ENCODE measurements at places on chromosomes 4 and X.
A peak's percentile ranks its signal among the peaks of the same experiment; 100 is the strongest.

- DNase-seq = no peak
Measured at GRCh38 chr4:128793859-128794672, 15.4 kb upstream of the JADE1 start.

DNA sequence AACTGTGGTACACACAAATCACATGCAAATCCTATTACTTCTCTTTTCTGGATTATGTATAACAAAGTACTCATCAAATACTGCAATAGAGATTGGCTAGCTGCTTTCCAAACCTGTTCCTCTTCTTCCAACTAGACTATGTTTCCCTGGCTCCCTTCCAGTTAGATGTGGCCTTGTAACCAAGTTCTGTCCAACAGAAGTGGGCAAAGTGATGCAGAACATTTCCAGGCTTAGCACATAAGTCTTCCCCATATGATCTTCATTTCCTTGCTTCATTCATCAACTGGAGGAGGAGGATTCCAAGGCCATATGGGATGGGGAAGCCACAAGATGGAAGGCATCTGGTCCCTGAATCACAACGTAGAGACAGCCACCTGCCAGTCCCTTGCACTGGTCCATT lies 8.0 kb downstream of the SLC9A7 start:
- no peak for DNase-seq

DNA sequence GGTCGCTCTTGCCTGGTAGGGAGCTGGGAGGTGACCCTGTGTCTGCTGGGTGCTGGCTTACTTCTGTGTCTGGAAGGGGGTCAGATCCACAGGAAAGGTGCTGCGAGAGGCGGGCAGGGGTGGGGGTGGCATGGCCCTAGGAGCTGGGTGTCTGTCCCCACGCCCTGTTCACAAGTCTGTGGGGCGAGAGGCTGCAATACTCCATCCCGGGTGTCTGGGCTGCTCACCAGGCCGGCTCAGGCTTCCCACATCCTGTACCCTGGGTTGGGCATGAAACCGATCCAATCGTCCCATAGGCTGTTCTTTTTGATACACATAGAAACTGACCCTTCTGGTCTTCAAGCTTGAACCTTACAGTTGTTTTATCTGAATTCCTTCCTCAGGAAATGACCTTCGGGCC lies 993 bp upstream of the CTAG2 start:
- DNase-seq = no peak

GRCh38 chrX:148372925-148373324 lies 127.5 kb upstream of the AFF2 start:
- DNase-seq = no peak

- no peak for DNase-seq
Measured at GRCh38 chrX:115322375-115322774, 32.9 kb downstream of the LUZP4 start.

- DNase-seq = no peak
Measured at GRCh38 chr4:2881431-2881830, 37.8 kb downstream of the ADD1 start.

- DNase-seq = no peak
Measured at GRCh38 chr4:89331686-89332544, 24.3 kb upstream of the GPRIN3 start.

GRCh38 chr4:102792361-102792936 lies 31.7 kb upstream of the MANBA start:
- DNase-seq = no peak

- peak; percentile 77 for DNase-seq
Measured at GRCh38 chrX:81195712-81196111, 6.0 kb downstream of the HMGN5 start.

- DNase-seq = no peak
Measured at GRCh38 chr4:48337731-48338130, 3.6 kb upstream of the SLAIN2 start.

- DNase-seq = no peak
Measured at GRCh38 chrX:47844117-47844516, 7.4 kb downstream of the ZNF81 start.

- DNase-seq = no peak
Measured at GRCh38 chrX:96474741-96475125, 209.9 kb upstream of the DIAPH2 start.

DNA sequence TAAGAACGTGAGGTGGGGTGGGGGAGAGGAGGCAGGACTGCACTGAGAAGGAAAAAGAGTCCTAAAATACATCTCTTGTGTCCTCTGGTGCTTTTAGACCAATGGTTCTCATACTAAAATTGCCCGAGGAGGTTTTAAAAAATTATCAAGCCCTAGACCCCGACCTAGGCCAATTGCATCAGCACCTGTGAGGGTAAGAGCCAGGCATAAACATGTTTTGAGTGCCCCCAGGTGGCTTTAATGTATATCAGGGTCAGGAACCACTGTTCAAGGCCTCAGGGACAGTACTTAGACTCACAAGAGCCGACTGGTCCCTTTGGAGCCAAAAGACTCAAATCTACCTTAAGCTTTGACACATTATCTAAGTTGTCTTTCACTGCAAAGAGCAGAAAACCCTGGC lies 37.5 kb upstream of the TMEM150C start:
- DNase-seq = no peak

DNA sequence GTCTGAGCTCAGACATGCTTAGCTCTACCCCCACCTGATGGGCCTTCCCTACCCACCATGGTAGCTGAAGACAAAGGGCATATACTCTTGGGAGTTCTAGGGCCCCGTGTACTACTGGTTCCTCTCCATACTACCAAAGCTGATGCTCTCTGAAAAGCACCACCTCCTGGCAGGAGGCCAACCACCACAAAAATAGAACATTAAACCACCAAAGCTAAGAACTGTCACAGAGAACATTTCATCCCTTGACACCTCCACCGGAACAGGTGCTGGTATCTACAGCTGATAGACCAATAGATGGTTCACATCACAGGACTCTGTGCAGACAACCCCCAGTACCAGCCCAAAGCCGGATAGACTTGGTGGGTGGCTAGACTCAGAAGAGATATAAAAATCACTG lies 13.4 kb downstream of the EDA2R start:
- no peak for DNase-seq

- no peak for DNase-seq
Measured at GRCh38 chr4:121873604-121874003, 3.3 kb upstream of the BBS7 start.

- DNase-seq = no peak
Measured at GRCh38 chrX:137430301-137430700, 135.6 kb upstream of the ZIC3 start.

DNA sequence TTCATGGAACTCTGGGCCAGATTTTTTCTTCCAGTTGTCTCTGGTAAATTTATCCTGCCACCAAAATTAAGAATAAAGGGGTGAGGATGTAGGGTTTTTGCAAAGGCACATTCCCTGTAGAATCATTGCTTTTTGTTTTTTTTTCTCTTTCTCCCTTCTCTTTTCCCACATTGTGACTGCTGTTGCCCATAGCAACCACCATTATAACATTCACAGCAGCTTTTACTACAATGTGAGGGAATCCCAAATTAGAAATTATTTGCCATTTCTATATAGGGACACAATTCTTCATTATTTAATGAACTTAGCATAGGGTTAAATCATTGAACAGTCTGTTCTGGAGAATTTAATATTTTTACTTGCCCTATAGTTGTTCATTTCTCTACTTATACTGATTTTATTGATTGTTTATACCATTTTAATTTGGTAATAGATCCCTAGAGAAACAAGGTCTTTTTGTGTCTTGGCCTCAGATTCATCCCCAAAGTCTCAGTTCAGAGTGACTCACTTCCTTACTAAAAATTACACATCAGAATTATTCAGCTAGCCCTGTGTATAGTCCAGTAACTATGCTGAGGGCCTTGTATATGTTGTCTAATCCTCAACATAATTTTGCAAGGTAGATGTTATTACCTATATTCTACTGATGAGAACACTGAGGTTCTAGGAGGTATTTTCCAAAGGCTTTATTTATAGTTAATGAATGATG lies 80.8 kb upstream of the ANK2 start:
- DNase-seq = peak; percentile 68

DNA sequence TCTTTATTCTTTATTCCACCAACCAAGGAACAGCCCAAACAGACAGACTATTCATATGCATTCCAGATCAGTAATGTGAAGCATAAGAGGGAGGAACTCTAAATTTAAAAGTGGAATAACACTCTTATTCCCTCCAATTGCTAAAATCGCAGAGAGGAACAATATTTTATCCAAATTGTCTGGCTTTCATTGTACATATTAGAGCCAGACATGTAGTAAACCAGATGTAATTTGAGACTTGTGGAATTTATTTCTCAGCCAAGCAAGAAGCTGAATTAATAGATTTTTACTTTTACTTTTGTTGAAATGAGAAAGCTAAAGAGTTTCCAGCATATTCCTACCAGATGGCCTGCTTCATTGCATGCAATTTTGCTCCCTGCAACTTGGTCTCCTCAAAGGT lies 674.6 kb upstream of the SLIT2 start:
- DNase-seq = no peak

- DNase-seq = peak; percentile 35
Measured at GRCh38 chr4:157217708-157218107, 2.8 kb upstream of the GRIA2 start.

- no peak for DNase-seq
Measured at GRCh38 chrX:51891821-51892551, 1.4 kb upstream of the MAGED1 start.

- DNase-seq = no peak
Measured at GRCh38 chr4:80253510-80253909, 13.0 kb upstream of the FGF5 start.

GRCh38 chrX:856566-857290 lies 226.1 kb downstream of the SHOX start:
- DNase-seq = no peak

GRCh38 chr4:89303177-89303576 lies 4.4 kb downstream of the GPRIN3 start:
- no peak for DNase-seq

DNA sequence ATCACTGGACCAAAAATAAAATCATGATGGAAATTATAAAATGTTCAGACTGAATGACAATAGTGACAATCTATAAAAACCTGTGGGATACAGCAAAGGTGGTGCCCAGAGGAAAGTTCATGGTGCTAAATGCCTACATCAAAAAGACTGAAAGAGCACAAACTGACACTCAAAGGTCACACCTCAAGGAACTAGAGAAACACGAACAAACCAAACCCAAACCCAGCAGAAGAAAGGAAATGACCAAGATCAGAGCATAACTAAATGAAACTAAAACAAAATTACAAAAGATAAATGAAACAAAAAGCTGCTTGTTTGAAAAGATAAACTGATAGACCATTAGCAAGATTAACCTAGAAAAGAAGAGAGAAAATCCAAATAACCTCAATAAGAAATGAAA lies 78.7 kb downstream of the ANAPC10 start:
- DNase-seq = no peak

- DNase-seq = no peak
Measured at GRCh38 chrX:99663136-99663535, 746.9 kb downstream of the PCDH19 start.

DNA sequence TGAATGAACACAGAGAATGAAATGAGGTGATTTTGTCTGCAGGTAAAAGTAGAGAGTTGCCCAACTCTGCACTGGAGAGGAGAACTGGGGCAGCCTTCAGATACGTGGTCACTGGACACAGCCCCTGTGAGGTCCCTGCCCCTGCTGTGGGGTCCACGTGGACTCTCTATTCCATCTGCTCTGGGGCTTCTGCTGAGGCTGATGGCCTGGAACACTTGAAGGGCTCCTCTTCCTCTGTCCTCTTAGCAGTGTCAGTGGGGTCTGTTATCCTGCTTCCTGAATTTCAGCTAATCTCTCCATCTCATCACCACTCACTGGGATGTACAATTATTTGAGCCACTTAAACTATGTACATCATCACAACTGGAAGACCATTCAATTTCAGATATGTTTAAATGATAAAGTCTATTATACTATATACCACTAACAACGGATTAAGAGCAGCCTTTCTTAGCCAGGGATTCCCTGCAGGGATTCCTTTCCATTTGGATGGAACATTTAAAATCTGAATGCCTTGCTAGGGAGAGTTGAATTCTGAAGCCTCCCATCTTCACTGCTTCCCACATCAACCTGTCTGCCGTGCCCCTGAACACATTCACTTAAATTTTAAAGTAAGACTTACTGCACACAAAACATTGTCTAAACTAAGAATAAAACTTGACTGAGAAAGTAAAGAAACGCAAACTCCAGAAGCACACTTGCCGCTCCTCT lies 74.0 kb downstream of the CC2D2A start:
- DNase-seq = no peak

GRCh38 chrX:11266573-11267003 lies 26.6 kb upstream of the AMELX start:
- DNase-seq = no peak

DNA sequence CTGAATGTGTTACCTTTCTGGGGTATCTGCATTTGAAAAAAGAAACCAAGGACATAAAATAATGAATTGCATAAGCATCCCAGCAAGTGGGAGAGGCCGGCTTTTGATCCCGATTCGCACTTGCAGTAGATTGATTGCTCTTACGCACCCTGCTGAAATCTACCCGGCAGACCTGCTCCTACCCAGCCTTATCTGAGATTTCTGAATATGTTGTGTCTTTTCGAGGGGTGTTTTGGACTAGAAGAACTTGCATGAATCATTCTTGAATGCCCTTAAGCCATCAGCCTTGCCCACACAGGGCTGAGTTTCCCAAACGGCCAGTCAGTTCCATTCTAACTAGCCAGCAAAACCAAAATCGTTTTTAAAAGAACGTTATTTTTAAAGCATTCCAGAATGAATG lies 174.4 kb upstream of the BCOR start:
- no peak for DNase-seq

DNA sequence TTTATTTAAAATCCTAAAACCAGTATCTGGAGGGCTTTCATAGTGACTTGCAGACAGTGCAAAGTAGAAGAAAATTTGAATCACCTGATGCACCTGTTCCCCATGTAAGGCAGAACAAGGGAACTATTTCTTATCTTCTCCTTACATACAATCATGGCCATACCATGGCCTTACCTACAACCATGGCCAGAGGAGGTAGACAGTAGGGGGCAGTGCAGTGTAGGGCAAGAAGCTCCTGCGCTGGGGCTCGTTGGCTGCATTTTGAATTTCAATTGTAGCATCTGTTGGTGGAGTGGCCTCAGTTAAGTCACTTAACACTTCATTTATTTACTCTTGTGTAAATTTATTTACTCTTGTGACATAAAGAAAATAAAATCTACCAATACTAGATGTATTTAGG lies 33.0 kb downstream of the GALNTL6 start:
- peak; percentile 29 for DNase-seq

- DNase-seq = no peak
Measured at GRCh38 chr4:77217526-77217925, 60.5 kb downstream of the CCNG2 start.

DNA sequence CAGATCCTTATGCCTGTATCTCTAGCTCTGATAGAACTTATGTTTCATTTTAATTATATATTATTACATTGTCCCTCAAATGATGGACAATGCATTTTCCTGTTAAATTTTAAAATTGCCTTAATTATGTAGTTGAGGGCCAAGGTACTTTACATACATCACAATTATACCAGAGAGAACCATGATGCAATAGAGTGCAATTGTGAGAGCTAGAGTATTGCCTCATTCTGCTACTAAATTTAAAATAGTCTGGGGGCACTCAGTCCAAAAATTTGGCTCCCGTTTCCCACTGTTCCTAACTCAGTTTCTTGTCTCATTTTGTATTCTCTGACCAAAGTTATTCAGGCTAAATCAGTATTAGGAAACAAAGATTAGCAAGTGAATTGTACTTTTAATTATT lies 378.5 kb upstream of the ZFP42 start:
- DNase-seq = no peak
